Transverse colon (tissue), 4 donors: ENCODE measurements at places on chromosomes 4 and X.

DNA sequence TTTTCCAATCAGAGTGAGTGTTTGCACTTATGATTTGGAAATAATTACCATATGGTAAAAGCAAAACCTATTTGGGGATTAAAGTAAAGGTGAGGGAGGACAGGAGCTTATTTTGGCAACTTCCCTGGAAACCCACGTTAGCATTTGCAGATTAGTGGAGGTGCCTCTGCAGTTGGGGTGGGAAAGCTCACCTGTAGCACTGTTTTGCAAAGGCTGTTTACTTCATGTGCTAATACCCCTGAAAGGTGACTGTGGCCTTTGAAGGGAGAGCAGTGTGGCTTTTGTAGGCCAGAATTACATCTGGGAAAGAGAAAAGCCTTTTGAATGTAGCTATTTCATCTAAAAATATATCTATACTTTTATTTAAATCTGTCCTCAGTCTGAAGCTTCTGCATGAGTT is 9.4 kb downstream of the SUPT20HL1 start:
- DNase-seq: no peak

DNA sequence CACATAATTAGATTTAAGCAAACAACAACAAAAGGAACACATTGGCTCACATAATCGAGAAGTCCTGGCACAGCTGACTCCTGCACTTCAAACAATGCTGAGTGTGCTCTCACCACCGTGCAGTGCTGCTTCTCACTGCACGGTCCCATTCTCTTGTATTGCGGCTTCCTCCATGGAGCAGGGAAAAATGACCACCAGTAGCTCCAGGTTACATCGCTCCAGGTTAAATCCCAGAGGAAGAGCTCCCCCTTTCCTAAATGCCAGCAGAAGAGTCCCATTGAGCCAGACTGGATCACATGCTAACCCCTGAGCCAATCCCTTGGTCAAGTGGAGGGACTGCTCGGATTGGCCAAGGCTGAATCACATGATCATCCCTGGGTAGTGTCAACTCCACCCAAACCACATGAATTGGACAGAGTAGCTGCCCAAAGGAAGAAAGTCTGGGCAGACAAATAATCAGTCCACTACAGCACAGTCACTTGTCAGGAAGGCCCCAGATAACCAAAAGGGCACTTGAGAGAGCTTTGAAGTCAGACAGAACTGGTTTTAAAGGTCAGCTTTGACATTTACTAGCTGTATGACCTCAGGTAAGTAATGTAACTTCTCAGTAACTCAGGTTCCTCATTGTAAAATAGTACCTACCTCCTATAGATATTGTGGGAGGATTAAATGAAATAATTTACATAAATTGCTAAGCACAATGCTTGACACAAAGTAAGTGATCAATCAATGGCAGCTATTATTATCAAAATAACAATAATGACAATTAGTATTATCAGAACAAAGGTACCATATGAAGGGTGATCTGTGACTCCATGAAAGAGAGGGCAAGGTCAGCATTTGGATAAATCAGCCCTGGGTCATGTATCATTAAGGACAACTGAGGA is 14.3 kb downstream of the TEC start:
- no peak for DNase-seq

GRCh38 chrX:154136627-154137161 is 7.3 kb upstream of the OPN1LW start:
- peak; percentile 74 for DNase-seq

- peak; percentile 19 for DNase-seq
Measured at GRCh38 chr4:138174981-138175794, 67.0 kb downstream of the SLC7A11 start.

GRCh38 chrX:21698272-21698671 is 40.1 kb upstream of the KLHL34 start:
- DNase-seq: no peak

GRCh38 chr4:70925418-70925817 is 23.2 kb downstream of the MOB1B start:
- no peak for DNase-seq

- DNase-seq: no peak
Measured at GRCh38 chr4:108109997-108110416, 58.7 kb downstream of the LEF1 start.

GRCh38 chr4:38568768-38569167 is 95.2 kb upstream of the KLF3 start:
- DNase-seq: no peak

DNA sequence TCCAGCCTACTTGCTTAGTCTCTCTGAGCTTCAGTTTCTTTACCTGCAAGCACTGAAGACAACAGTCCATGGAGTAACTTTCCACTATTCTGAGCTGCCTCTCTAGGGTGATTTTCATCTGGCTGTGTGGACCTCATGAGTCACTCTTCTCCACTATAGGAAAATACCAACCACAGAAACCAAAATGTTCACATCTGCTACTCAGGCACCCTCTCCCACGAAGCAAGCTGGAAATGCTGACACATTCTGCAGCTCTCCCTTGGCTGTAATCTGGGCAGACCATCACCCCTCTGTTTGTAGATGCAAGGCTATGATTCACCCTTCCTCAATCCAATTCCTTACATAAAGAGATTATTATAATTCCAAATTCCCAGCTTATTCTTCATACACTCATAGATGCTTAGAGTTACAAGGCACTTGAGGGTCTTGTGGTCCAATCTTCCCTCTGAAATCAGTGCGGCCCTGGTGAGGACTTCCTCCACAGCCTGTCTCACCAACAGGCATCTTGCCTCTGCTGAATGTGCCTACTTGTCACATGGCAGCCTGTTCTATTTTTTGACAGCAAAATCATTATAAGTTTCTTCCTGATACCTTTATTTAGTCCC is 97.0 kb upstream of the LNX1 start:
- no peak for DNase-seq

DNA sequence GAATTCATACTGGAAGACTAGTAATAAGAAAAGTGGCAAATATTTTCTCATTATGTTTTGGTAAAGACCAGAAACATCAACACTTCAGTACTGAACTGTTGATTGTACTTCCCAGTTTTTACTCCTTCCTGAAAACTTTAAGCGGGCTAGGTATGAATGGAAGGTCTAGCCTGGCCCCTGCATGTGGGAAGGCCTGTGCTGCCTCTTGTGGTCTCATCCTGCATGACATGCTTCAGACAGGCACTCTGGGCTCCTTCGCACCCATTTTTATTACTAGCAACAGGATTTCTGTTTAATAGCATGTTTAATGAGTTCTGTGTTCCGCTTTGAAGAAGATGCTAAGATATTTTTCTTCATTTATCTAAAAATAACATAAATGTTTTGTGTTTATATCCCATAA is 279.1 kb downstream of the ANK2 start:
- no peak for DNase-seq

DNA sequence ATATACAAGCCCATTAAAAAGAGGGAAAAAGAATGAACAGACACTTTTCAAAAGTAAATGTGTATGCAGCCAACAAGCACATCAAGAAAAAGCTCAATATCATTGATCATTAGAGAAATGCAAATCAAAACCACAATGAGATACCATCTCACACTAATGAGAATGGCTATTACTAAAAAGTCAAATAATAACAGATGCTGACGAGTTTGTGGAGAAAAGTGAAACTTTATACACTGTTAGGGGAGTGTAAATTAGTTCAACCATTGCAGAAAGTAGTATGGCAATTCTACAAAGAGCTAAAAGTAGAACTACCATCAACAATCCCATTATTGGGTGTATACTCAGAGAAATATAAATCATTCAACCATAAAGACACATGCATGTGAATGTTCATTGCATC is 203.0 kb downstream of the ARAP2 start:
- no peak for DNase-seq

- peak; percentile 19 for DNase-seq
Measured at GRCh38 chrX:149286940-149287349, 218.2 kb downstream of the IDS start.

- DNase-seq: no peak
Measured at GRCh38 chr4:151197247-151197646, 79.7 kb upstream of the PRSS48 start.
